ENCODE measurements at places on chromosomes 16 and 17.

- DNase-seq = no peak
These were observed 32.5 kb downstream of the MRPS23 start for GRCh38 chr17:57817299-57817698.

DNA sequence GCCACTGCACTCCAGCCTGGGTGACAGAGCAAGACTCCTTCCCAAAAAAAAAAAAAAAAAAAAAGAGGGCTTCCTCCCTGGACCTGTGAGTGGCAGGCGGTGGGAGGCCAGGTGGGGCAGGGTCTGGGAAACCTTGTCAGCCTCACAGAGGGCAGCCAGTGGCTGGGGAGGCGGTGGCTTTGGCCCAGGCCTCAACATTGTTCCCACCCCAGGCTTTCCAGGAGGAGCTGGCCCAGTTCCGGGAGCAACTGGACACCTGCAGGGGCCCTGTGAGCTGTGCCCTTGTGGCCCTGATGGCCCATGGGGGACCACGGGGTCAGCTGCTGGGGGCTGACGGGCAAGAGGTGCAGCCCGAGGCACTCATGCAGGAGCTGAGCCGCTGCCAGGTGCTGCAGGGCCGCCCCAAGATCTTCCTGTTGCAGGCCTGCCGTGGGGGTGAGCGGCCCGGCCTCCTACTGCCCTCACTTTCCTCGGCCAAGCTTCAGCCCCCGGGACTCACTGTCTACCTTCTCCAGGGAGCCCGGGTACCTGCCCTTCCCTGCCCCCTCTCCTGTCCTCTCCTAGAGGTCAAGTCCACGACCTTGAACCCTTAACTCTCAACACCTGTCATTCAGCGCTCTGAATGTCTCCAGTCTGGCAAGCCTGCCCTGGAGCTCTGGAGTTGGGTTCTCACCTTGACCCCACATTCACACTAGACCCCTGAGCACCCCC, 12.4 kb downstream of the ZNF213 start:
- DNase-seq = no peak

DNA sequence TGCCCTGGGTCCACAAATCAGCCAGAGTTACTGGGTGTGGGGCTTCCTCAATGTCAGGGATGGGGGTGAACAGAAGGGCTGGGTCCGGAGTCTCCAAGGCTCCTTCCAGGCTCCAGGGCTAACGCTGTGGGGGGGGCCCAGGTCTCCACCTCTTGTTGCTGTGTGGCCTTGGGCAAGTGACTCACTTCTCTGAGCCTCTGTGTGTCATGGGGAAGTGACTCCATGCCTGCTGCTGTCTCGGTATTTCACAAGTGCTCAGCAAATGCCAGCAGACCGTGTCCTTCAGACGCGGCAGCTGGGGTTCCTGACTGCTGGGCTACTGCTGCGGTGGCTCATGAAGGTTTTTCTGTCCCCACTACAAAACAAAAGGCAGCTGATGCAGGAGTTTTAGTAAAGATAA, 26.6 kb downstream of the JPH3 start:
- DNase-seq = peak; percentile 29

DNA sequence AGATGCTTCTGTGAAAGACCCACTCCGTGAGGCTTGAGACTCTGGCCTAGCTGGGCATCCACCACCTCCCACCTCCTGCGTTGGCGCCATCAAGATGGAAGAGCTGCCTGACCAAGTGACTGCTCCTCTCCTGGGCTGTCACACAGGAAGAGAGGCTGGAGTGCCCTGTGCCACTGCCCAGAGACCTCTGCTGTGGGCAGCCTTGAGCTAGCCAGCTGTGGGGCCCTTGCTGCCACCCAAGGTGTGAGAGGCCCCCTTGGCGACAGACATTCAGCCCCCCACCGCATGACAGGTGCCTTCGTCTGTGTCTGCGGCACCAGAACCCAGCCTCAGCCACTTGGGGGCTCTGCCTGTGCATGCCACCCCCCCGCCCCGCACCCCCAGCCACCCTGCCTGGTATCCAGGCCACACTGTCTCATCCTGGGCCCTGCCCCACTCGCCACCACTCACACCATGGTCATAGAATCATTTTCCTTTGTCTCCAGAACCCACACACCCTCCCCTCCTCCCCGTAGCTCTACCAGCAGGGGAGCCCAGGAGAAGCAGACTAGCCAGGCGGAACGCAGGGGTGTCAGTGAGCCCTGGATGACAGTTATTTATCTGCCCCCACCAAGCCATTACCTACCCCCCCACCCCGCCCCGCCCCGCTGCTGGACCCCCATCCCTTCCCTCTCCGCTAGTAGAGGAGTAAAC, 120.9 kb upstream of the LHX1 start:
- DNase-seq = no peak

DNA sequence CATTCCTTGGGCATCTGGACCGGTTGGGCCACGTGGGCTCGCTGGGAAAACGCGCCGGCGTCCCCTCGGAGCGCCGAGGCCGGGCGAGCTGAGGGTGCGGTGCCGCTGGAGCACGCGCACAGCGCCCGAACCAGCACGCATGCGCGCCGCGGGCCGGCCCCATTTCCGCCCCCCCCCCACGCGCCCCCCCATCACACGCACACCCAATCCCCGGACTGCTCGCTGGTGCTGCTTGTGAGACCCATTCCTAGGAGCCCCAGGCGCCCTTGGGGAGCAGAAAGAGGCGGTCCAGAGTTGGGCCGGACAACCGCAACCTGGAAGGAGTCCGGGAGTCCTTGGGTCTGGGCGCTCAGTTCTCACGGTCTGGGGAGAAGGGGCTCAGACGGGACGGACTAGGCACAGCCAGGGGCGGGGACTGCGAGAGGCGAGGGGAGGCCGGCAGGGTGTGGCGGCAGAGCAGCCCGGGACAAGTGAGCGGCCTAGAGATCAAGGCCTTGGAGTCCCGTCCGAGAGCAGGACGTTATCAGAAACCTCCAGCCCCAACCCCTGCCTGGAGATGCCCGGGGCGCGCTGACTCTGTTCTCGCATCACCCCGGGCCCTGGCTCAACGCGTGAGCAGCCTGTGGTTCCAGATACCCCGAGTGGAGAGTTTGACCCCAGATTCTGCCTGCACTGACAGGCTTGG, 6.0 kb upstream of the CBX8 start:
- DNase-seq = no peak

- DNase-seq = no peak
These were observed 48.9 kb downstream of the ZCCHC14 start for GRCh38 chr16:87443964-87444363.

- DNase-seq = no peak
These were observed 33.6 kb downstream of the HAPSTR1 start for GRCh38 chr16:9124908-9125584.

DNA sequence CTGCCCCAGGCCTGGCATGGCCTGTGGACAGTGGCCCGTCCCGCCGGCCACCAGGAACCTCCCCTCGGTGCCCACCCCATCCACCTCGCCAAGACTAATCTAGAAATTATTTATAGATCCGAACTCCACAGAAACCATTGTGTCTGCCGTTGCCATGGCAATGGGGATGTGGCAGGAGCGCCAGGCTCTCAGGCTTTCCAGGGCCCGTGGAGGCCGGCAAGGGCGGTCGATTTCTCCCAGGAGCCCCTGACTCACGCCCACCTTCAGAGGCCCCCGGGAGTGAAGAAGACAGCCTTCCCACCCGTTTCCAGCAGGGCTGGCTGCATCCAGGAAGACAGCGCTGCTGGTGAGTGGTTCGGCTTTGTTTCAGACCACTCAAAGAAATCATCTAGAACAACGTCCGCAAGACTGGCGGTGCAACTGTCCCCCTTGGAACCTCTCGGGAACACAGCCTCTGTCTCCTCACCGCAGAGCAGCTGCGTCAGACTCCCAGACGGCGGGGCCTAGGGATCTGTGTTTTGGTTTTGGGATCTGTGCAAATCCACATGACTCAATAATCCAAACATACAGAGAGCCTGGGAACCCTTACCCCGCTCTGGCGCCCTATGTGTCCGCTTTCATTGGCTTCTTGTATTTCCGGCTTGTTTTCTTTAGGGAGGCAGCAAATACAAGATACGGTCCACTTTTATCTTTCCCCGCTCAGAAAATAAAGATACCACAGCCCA, 48.5 kb upstream of the ZCCHC14 start:
- no peak for DNase-seq

- DNase-seq = no peak
These were observed 13.9 kb downstream of the TOP3A start for GRCh38 chr17:18300725-18301480.

DNA sequence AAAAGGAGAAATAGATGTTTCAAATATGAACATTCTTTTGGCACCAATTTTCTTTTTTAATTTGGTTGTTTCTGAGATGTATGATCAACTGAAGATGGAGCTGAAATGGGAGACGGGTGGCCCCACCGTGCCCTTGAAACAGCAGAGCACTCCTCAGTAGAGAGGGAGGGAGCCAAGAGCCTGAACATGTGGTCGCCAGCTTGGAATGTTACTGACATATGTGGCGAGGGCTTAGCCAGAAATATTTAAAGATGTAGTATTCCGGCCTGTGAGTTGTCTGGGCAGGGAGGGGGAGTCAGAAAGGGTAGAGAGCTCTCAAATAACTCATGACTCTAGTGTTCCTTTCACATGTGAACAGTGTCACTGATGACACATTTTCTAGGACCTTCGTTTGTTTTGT, 13.3 kb upstream of the MRC2 start:
- no peak for DNase-seq

DNA sequence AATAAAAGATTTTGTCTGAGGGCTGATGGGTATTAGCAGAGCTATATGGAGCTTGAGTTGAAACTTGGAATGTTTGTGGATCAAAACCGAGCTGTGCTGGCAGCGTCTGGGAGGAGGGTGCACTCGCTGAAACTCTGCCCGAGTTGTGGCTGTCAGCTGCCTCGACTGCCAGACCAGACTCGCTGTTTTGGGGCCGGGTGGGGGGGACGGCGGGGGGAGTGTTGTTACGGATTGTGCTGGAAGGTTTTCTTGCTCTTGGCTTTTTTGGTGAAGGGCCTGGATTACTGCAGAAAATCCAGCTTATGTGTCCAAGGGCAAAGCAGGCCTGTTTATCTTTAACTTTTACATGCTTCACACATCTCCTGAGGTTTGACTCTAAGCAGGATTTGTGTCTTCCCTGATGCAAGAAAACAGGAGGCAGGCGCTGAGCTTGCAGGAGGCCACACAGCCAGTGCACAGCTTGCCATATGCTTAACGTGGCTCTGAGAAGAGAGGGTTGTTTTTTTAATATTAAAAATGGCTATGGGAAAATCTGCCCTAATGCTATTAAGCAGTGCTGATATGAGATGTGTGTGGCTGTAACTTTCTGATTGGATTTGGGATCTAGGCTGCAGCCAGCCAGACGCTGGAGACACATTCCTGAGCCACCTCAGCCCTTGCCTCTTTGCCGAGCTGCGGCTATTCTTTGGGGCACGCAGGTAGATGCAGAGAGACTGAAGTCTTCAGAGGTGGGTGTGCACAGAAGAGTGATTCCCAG, 20.5 kb upstream of the RPTOR start:
- DNase-seq = no peak

- no peak for DNase-seq
These were observed 44.9 kb upstream of the TANGO6 start for GRCh38 chr16:68798398-68798797.

DNA sequence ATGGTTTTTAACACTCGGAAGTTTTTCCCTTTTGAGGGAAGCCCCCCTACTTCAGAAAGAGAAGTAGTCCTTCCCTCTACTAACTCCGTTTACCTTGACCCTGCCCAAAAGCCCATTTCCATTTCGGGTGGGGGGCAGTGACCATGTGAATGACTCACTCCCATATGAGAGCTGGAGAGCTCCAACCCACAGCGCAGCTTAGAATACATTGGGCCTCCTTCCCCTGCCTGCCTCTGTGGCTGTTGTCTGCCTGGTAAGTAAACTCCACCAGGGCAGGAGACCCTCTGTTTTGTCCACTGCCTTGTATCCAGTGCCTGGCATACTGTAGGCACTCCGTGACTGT, 985 bp downstream of the SGSM2 start:
- peak; percentile 10 for DNase-seq

All from urothelium cell line (cell line).